ENCODE measurements at places on chromosomes 7 and 10.

- no peak for DNase-seq
Measured at GRCh38 chr10:3418926-3419325, 246.3 kb upstream of the PITRM1 start.

DNA sequence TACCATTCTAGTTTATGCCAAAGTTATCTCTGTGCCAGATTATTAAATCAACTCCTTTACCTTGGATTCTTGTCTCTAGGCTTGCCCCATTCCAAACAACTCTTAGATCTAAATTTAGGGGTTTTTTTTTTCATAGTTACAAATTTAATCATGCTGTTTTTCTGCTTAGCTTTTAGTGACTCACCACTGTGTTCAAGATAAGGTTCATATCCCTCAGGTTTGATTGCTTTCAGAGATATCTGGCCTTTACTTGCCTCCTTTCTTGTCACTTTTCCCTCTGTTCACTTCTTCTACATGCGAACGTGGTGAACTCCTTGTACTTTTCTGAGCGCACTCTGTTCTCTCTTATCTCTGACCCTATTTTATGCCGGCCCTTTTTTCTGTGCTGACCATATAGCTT, 78.2 kb downstream of the VPS50 start:
- no peak for DNase-seq

- DNase-seq = no peak
Measured at GRCh38 chr7:23967949-23968599, 258.1 kb downstream of the STK31 start.

GRCh38 chr7:17659126-17659525, 281.2 kb downstream of the SNX13 start:
- DNase-seq = no peak

- DNase-seq = no peak
Measured at GRCh38 chr7:123649964-123650363, 5.7 kb upstream of the LMOD2 start.

DNA sequence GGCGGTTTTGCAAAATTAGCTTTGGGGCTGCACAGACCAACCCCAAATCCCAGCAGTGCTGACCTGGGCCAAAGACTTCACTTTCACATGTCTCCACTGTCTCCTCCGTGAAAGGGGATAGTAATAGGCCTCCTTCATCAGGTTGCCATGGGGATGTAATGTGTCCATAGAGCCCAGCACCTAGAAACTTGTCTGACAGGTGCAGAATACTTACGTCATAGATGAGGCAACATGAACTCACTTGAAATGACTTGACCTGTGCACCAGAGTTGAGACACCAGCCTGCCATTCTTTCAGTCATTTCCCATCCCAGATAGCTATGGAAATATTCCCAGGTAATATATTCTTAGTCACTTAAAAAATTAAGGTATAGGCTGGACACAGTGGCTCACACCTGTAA, 94.2 kb downstream of the INSYN2A start:
- DNase-seq = no peak

DNA sequence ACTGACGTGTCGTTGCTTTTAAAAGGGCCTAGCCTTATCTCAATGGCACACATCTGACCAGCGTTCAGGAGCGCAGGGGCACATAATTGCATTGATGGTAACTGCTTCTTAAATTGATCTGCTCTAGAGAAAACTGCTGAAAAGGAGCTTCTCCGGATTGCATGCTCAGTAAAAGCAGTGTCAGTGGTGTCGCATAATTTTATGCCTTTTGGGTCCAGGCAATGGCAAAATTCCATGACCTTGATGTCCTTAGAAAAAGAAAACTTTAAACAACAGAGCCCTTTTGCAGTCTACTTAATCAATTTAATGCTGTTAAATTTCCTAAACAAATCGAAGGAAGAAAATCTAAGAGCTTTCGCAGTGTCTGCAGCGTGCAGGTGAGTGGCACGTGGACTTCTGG, 75.7 kb downstream of the PTPRE start:
- DNase-seq = no peak

DNA sequence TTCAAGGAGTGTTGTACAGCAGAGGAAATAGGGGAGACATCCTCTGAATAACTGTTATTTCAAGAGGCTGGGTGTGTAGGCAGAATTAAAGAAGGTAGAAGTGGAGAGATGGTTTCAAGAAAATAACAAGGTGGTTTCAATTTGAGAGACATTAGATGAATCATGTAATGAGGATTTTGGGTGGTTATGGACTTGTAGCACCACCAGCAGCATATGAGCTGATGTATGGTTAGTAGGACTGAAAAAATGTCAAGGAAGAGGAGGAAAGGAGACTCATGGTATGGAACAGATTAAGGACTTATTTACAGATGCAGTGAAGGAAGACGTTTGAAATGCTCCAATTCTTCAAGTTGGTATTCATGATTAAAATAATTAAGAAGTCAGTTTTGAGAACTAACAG, 166.2 kb downstream of the EXOC4 start:
- no peak for DNase-seq

GRCh38 chr7:118918556-118918955, 694.1 kb downstream of the ANKRD7 start:
- no peak for DNase-seq

- no peak for DNase-seq
Measured at GRCh38 chr7:137462847-137463246, 119.3 kb upstream of the PTN start.

DNA sequence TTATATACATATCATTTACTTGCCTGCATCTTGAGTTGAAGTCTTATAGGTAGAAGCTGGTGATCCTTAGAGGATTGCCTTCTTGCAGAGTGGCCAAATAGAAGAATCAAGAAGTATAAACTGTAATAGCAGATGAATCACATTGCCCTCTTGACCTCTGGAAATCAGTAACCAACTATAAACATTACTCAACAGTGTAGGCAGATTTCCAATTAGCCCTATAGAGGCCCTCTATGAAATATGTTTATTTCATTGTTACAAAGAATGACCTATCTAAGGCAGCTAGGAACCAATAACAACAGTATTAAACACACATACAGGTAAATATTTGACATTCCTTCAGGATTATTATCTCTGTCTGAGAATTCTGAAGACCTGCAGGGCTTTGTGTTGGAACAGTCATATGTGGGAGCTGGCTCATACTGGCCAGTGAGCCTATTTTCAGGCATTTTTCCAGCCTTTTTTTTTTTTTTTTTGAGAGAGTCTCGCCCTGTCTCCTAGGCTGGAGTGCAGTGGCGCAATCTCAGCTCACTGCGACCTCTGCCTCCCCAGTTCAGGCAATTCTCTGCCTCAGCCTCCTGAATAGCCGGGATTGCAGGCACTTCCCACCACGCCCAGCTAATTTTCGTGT, 7.2 kb upstream of the SRI start:
- no peak for DNase-seq

DNA sequence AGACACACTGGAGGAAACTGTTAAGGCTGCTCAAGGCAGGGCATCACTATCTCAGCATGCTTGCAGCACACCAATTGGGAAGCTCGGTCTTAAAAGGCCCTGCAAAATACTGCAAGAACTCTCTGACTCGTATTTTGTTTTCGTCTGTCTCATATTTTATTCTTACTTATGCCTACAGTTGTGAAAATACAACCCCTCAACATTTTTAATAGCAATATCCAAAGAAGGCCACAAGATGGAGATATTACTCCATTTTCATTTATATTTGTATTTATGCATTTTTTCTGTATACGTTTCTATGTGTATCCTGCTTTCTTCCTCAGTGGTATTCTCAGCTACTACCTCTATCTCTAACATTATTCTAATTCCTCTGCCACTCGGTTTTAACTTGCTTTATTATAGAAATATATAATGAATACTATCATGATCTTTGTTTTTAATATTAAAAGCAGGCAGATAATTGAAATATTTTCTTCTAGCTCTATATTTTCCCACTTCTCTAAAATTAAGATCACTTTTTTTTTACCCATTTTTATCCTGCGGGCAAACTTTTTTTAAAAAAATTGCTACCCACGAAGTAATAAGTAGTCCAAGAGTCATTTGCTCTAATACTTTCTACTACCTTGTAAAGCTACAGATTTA, 10.0 kb downstream of the DNAJC1 start:
- DNase-seq = no peak

- no peak for DNase-seq
Measured at GRCh38 chr7:134699899-134700298, 53.2 kb downstream of the BPGM start.

DNA sequence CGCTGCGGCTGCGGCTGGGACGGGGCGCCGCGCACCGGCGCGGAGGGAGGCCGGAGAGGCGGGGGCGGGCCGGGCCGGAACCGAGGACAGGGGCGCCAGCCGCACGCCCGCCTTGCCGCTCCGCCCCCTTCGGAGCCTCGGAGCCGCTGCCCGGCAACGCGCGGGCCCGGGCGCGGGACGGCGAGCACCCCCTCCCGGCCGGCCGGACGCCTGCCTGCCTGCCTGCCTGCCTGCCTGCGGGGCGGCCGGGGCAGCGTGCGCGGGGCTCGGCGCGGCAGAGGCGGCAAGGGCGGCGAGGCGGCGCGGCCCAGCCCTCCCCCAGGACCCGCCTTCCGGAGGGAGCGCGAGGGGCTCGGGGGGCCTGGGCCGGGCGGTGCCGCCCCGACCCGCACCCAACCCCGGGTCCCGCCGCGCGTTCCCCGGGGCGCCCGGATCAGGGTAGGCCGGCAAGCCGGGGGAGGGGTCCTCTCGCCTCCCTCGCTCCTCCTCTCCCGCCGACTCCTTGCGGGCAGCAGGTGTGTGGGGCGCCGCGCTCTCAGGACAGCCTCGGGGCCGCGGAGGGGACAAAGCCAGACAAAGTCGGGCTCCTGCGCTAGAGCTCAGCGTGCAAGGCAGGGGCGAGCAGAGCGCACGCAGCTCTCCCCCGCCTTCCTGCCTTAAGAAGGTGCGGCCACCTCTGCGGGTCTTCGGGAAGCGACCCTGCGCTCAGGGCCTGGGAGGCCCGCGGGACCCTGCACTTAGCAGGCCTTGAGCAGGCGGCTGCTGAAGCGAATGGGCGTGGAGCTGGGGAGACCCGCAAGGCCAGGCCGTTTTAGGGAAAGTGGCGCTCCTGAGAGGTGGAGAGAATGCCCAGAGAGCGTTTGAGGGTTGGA, at the start of gene KIAA1549:
Gene KIAA1549, minus strand, starts transcription at position 58 of the 872 bp plus-strand sequence. CDS start 120 bp downstream, outside the sequence.
- DNase-seq = peak; percentile 37

GRCh38 chr10:131061216-131061615, 250.3 kb downstream of the TCERG1L start:
- no peak for DNase-seq

GRCh38 chr7:25240340-25240739, 12.1 kb upstream of the NPVF start:
- no peak for DNase-seq

- DNase-seq = no peak
Measured at GRCh38 chr7:29105191-29105590, 41.1 kb downstream of the CPVL start.

- DNase-seq = no peak
Measured at GRCh38 chr10:49187044-49187484, 1.1 kb downstream of the TMEM273 start.

DNA sequence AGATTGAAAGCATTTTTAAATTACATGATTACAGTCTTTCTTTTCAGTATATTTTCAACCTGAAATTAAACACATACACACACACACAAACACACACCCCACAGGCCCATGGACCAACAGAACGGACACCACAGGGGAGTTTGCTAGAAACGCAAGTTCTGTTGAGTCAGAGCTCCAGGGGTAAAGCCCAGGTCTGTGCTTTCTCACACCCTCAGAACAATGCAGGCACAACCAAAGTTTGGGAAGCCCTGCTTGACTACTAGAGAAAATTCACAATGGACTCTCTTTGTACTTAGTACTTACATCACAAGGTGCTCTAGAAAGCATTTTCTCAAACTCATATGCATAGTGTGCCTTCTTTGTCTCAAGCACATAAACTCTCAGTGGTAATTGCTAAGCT, 704.0 kb upstream of the IGFBP3 start:
- no peak for DNase-seq

DNA sequence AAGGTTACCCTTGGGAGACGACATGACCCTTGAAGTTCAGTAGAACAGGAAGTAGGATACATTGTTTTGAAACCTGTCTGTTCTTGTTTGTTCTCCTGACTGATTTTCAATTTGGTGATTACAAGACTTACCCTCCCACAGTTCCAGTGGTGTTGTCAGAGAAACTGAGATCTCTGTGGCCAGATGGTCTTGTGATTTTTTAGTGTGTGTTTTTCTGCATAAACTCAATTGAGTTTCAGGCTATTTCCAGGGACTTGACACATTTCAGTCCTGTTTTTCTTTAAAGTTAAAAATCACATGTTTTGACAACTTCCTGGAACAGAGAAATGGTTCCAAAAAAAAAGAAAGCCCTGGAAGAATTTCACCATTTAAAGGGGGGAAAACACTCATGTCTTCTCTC, 22.3 kb downstream of the PIK3CG start:
- DNase-seq = no peak

- no peak for DNase-seq
Measured at GRCh38 chr7:144854839-144855424, 19.1 kb upstream of the TPK1 start.

- no peak for DNase-seq
Measured at GRCh38 chr7:116534790-116535189, 10.0 kb downstream of the CAV1 start.

DNA sequence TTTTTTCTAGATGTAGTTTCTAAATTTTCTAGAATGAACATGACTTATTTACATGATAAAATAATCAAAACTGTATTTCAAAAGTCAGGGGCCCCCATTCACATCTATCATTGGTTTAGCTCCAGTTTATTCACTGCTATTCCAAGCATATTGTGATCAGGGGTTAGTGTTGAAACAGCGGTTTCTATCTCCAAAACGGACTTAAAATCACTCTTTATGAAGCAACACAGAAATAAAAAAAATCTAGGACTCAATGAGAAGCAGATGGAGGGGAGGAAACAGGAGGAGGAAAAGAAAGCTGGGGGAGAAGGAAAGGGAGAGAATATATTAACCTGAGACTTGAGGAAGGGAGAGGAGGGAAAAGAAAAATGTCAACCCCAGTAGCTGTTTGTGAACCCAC, 14.8 kb upstream of the CH25H start:
- no peak for DNase-seq

DNA sequence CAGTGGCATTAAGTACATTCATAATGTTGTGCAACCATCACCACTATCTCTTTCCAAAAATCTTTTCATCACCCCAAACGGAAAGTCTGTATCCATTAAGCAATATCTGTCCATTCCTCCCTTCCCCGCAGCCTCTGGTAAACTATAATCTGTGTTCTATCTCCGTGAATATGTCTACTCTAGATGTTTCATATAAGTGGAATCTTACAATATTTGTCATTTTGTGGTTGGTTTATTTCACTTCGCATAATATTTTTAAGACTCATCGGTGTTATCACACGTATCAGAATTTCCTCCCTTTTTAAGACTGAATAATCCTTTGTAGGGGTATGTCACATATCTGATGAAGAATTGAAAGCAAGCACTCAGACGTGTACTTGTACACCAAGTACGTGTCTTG, 86.0 kb upstream of the FGFR2 start:
- no peak for DNase-seq
